ENCODE measurements at places on chromosomes 4 and X.

DNA sequence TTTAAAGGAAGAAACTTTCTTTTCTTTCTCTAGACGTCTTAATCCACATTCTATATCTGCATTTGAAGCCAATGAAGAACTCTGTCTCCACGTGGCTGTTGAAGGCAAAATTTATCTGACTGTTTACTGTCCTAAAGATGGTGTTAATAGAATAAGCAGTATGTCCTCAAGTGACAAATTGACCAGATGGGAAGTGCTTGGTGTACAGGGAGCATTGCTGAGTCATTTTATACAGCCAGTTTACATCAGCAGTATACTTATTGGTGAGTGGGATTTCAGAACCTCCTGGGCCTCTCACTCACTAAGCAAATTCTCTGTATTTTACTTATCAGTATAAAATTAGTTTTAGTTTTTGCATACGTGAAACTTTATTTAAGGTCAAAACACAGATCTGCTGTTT lies 33.7 kb downstream of the ADAD1 start:
- DNase-seq = no peak

DNA sequence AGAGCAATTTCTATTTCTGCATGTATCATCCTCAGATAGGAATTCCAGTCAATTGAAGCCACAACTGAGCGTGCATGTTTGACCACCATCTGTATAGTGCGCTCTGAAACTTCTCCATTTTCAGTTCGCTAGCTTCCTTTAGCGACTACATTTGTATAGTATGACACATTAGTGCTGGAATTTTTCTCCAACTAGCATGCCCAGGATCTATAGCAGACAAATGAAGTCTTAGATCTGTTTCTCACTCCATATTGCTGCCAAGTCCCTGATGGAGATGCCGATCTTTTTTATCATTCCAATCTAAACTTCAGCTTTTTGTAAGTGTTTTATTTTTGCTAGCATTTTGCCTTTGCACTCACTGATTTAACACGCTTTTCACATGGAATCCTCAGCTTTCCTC lies 774.8 kb upstream of the TENM3 start:
- DNase-seq = no peak

- no peak for DNase-seq
These were observed 15.3 kb downstream of the HELQ start for GRCh38 chr4:83440148-83440814.

DNA sequence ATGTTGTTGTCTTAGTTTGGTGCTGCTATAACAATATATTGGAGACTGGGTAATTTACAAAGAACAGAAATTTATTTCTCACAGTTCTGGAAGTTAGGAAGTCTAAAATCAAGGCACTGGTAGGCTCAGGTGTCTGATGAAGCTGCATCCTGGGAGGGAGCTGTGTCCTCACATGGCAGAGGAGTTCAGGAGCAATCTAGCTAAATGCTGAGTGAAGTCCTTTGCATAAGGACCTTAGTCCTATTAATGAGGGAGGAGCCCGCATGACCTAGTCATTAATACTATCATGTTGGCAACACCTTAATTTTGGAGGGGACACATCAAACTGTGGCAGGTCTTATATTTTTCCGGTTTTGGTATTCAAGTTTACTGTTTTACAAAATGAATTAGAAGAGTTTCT lies 36.0 kb upstream of the NSUN7 start:
- DNase-seq = no peak

DNA sequence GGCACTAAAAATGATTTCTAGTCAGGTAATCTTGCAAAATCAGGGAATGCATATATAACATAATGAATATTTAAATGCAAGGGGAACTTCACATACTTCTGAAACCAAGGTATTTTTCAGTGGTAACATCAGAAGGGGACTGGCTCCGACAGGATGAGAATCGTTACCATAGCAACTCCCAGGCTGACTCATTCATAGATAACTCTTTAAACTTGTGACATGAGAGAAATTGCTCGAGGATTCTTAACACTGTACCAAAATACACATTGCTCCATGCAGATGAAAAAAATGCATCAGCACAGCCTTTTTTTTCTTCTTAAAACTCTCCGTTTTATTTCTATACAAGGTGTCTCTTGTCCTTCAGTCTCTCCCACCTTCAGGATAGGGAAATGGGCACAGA lies 114.3 kb downstream of the GABRB1 start:
- no peak for DNase-seq

DNA sequence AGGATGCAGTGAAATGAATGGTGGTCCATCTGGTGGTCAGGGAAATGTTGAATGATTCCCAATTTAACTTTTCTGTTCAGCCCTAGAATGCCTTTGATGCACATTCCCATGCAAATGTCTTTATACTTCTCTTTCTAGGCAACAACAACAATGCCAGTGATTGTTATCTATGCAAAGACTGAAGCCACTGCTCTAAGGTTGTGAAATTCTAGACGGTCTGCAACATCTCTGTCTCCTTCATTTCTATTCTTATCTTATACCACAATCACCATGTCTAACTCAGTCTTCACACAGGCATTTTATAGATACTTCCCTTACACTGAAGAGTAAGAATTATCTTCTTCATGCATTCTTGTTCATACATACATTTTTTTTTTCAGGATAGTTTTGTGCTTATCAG lies 84.5 kb downstream of the HPGD start:
- DNase-seq = no peak

DNA sequence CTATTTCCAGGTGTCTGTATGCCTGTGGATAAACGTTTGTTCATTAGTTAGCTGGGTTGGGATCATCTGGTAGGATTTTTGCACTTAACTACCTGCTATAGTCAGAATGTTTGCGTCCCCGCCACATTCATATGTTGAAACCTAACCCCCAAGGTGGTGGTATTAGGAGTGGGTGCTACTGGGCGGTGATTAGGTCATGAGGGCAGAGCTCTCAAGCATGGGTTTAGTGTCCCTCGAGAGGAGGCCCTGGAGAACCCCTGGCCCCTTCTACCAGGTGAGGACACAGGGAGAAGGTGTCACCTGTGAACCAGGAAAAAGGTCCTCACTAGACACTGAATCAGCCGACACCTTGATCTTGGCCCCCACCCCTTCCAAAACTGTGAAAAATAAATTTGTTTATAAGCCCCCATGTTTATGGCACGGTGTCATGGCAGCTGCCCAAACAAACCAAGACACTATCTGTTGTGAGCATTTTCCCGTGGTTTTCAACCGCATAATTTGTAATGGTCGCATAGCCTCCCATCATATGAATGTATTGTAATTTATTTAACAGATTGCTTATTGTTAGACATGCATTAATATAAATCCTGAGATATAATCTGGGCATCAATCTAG lies 92.7 kb upstream of the TRIM2 start:
- no peak for DNase-seq

GRCh38 chr4:133597251-133597650 lies 448.2 kb downstream of the PCDH10 start:
- DNase-seq = no peak

DNA sequence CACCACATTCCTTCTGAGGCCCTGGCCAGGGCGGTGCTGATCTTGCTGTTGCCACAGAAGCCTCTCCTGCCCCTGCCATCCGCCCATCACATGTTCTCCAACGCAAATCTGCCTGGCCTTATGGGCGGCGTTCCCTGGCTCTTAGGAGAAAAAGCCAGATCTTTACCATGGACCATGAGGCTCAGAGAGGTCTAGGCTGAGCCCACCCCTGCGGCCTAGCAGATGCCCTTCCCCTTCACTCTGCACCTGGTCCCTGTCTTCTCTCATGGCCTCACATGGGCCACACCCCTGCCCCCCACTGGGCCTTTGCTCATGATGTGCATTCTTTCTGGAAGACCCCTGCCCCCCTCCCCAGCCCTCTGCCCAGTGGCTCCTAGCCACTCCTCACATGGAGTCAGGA lies 78.5 kb downstream of the CRMP1 start:
- DNase-seq = no peak

DNA sequence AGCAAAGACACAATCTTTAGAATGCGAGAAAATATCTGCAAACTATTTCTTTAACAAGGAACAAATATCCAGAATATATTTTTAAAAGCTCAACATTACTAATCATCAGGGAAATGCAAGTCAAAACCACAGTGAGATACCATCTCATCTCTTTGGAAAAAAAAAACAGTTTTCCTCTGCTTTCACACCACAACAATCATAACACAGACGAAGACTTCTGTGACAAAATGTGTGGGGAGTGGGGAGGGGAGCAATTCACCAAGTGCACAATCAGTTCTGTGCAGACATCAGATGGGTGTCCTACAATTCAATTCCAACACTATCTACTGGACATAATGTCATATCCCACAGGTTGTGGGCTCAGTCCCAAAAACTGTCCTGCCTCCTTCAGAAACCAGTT lies 293.2 kb upstream of the SLC7A11 start:
- no peak for DNase-seq

DNA sequence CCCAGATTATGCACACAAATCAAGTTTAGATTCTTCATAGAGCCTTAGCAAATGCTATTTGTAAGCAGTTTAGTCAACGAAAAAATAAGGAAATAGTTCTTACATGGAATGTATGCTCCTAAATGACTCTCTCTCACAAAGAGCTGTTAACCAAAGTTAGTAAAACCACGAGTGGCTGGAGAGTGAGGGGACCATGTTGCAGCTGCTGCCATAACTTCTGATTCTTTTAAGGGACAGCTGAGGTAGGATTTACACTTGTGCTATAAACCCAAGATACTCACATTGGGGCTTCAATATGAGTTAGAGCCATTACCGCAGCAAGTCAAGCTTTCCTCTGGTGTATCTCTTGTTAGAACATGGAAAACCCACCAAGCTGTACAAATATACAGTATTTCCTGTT lies 2.7 kb downstream of the DOCK11 start:
- no peak for DNase-seq

DNA sequence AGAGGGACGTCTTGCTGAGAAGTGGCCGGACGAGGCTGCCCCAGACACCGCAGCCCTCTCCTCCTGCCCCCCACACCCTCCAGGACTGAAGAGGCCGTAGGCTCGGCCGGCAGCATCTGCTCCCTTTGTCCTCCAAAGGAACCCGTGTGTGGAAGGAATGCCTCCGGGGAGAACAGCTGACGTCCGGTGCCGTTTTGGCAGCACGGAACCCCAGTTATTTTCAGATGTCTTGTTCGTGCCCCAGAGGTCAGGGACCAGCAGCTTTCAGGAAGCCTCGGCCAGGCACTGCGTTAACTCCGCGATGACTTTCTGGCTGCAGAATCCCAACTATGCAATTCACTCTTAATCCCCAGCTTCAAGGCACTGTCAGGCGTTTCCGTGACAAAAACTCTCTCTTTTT lies 10.9 kb upstream of the PPP2R3B start:
- no peak for DNase-seq

- DNase-seq = no peak
These were observed 99.7 kb upstream of the DDIT4L start for GRCh38 chr4:100289946-100290345.

GRCh38 chr4:173990869-173991210 lies 292.6 kb downstream of the FBXO8 start:
- DNase-seq = no peak

DNA sequence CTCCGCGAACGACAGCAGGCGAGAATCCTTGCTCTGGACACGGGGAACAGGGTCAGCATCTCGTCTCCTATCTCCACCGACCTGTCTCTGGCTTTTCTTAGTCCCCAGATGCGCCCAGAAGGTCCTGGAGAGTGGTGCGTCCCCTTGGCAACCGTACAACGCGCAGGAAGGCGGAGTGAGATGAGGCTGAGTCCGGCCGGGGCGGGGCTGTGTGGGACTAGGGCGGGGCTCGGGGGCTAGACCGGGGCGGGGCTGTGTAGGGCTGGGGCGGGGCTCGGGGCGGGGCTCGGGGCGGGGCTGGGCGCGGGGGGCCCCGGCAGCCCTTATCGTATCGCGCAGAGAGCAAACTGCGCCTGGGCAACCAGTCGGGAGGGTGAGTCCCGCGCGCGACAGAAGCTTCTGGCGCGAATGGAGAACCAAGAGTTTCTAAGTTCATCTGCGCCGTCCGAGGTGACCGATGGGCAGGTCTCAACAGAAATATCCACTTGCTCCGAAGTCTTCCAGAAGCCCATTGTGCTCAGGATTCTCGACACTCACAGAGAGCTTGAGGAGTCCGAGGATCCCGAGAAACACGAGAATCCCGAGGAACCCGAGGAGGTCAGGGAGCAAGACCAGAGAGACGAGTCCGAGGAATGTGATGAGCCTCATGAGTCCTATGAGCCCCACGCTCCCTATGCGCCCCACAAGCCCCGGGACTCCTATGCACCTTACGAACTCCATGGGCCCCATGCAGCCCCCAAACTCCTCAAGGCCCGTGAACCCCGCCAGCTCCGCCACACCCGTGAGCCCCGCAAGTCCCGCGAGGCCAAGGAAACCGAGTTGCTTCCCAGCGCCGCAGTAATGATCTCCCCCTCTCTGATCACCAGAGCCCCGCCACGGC lies 24.9 kb downstream of the ARL9 start:
- DNase-seq = peak; percentile 97

GRCh38 chrX:136540226-136540625 lies 8.2 kb downstream of the VGLL1 start:
- DNase-seq = no peak

GRCh38 chrX:109036624-109037023 lies 300.3 kb upstream of the IRS4 start:
- no peak for DNase-seq

GRCh38 chrX:133375615-133376340 lies 39.5 kb downstream of the GPC4 start:
- no peak for DNase-seq

GRCh38 chrX:150942942-150943594 lies 40.1 kb upstream of the HMGB3 start:
- DNase-seq = no peak

DNA sequence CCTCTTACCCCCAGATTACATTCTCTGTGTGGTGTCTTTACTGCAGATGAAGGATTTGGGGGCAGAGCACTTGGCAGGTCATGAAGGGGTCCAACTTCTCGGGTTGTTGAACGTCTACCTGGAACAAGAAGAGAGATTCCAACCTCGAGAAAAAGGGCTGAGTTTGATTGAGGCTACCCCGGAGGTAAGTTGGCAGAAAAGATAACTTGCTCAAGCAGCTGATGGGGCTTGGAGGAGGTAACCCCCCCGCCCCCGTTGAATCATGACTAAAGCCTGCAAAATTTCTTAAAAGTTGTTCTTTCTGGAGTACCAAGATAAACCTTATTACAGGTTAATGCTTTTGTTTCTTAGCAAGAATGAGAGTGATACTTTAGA lies 1.5 kb downstream of the CCNG2 start:
- DNase-seq = no peak

DNA sequence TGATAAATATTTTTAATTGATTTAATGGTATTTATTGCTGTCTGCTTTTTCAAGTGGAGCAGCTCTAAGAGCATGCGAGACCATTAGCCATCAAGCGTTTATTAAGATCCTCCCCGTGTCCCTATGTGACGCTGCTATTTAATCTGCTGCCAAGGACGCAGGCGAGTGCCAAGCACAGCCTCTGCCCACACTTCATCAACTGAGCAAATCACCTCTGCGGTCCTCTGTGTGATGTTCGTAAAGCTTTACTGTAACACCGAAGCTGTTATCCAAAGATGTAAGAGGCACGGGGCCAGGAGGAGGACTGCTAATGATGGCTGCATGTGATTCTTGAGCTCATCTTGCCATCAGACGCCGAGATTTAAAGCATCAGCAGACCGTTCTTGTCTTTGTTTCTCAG lies 79.5 kb downstream of the STOX2 start:
- no peak for DNase-seq

- no peak for DNase-seq
These were observed 3.1 kb upstream of the SLC26A1 start for GRCh38 chr4:996030-996996.
